ENCODE measurements at places on chromosomes 1 and 21.

- no peak for DNase-seq
These were observed 99.5 kb downstream of the CACHD1 start for GRCh38 chr1:64569411-64569810.

- no peak for DNase-seq
These were observed 2.2 kb downstream of the NFIA start for GRCh38 chr1:61084491-61085031.

GRCh38 chr1:238499021-238499420 is 608.3 kb upstream of the ZP4 start:
- DNase-seq: no peak

GRCh38 chr1:145845144-145845513 is 301 bp upstream of the NUDT17 start:
- no peak for DNase-seq

GRCh38 chr1:244324176-244324883 is 127.4 kb downstream of the ADSS2 start:
- DNase-seq: no peak

- no peak for DNase-seq
These were observed 12.5 kb upstream of the IGSF3 start for GRCh38 chr1:116679828-116680628.

DNA sequence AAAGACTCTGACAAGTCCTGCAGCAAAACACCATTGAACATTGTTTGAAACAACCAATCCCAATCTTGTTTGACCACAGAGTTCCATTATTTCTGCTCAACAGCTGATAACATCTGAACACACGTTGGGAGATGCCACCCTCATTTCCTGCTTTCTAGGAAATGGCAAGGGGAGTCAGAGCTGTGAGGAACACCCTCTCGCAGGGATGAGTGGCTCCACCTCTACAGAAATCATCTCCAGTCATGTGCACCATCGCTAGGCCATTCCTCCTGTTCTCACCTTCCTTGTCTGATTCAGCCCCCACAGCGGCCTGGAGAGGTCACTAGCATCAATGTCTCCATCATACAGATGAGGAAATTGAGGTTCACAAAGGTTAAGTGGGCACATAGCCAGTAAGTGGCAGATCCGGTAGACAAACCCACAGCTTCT is 22.4 kb upstream of the RUNX3 start:
- DNase-seq: no peak

DNA sequence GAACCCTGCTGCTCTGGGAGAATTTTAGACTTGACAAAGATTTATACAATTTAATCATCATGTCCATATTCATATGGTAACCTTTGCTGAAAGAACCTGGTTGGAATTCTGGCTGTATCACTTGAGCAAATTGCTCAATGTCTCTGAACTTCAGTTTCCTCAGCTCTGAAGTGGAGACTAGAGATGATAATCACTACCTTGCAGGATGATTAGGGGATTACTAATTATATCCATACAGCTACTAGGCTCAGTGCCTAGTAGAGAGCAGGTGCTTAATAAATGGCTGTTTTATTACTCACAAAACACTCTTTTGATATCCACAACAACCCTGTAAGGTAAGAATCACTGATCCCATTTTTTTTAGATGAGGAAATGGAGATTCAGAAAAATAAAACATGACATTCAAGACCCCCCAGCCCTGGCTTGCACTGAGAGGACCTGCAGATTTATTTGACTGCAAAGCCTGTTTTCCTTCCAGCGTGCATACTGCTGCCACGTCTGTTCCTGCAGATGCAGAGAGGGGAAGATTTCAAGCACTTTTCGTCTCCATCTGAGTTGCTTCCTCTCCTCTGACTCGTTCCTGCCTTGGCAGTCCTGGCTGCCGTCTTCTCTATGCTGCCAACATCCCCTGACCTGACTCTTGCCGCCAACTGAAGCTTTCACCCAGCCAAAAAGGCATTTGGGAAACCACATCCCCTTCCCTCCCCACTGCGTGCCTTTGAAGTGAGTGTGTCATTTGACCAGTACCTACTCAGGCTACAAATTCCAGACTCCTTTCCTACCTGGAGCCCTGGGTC is 203.0 kb downstream of the PLPP3 start:
- DNase-seq: peak; percentile 83

GRCh38 chr1:243950166-243950565 is 100.1 kb upstream of the AKT3 start:
- DNase-seq: no peak

DNA sequence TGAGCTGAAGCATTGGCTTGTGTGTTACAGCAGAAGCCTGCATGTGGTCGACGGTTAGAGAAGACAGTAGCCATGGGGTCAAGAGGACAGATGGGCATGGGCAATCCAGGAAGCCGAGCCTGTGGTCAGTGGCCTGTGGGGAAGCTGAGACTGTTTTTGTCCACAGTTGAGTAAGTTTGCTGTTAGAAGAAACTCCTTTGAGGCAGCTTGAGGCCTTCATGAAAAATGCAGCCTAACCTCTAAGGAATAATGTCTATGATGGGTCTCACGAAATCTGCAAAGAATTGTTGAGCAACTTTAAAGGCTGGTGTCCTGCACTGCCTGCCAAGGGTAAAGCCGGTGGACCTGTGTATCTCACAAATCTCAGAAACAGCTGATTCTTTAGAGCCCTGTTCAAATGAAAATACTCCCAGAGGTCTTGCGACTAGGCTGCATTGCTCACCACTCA is 322.4 kb downstream of the SETD4 start:
- DNase-seq: peak; percentile 63

- peak; percentile 70 for DNase-seq
These were observed 610 bp downstream of the WDR26 start for GRCh38 chr1:224433701-224434672.

- no peak for DNase-seq
These were observed 14.3 kb downstream of the XPR1 start for GRCh38 chr1:180646093-180646492.

DNA sequence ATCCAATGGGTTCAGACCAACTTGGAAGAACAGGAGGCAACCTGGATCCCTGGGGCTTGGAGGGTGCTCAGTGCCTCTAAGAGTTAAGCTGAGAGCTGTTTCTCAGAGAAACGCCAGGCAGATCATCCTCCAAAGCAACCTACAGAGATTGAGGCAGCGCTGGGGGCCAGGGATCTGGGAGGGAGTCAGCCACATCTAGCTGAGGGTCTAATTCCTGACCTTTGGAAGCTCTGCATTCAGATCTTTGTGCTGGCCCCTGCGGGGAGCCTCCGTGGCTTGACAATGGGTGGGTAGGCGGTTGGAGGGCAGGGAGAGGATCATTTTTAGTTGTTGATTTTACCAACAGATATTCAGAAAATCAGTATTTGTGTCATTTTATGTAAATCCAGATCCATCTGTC is 79.3 kb downstream of the DDX20 start:
- DNase-seq: no peak

- no peak for DNase-seq
These were observed 6.0 kb upstream of the LY9 start for GRCh38 chr1:160789702-160790611.

DNA sequence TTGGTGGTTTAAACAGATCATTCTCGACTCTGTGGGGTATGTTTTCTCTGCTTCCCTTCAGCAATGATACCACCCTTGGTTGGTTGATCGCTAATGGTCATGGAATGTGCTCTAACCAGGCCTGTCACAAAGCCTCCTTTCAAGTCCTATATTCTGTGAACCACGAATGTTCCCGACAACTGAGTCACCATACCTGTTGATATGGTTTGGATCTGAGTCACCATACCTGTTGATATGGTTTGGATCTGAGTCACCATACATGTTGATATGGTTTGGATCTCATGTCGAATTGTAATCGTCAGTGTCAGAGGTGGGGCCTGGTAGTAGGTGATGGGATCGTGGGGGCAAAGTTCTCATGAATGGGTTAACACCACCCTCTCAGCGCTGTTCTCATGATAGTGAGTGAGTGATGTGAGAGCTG is 10.2 kb upstream of the CAMK2N1 start:
- no peak for DNase-seq

GRCh38 chr1:97089173-97089572 is 367.6 kb downstream of the PTBP2 start:
- no peak for DNase-seq

- DNase-seq: no peak
These were observed 862.7 kb downstream of the PLA2G4A start for GRCh38 chr1:187691439-187691838.

DNA sequence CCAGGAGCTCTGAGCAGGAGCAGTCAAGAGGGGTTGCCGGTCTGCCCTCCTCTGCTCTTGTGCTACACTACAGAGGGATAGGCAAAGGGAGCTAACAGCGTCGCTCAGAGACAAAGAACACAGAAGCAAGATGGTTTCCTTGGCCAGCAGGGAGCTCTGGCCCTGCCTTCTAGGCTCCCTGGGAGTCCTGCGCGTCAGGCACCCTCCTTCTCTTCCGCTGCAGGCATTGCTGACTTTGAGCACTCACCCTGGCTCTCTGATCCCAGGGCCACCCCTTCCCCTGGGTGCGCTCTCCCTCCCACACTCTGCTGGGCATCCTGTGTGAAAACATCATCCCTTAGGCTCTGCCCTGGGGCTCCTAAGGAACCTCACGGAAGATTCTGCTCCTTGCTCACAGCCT is 489 bp downstream of the TNNI1 start:
- DNase-seq: no peak

GRCh38 chr1:154944401-154945159 is 8.1 kb upstream of the PMVK start:
- no peak for DNase-seq

DNA sequence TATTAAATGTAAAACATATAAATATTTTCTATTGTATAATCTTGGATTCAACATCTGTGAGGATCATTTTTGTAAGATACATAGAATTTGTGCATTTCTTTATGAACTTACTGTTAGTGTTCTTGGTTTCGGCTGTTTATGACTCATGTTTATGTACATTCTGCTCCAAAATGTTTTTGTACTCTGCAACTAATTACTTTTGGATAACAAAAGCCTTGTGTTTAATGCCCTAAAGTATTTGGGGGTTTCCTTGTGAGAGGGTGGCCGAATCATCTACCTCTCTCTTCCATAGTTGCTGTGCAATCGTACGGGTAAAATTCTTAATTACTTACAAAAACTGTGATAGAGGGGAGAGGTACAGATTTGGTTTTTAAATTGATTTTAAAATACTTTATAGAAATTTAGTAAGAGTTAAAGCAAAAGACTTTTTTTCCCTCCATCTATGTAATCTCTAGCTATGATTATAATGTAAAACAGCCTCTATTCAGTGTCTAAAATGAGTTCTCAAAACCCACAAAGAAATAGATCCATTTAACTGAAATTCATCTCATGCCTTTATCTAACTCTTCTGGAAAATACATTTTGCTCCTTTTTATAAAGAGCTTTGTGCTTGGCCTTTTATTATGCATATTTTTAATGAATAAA is 38.7 kb upstream of the LRRC8C start:
- no peak for DNase-seq

All from sigmoid colon (tissue), 7 donors.